ENCODE measurements at places on chromosomes 7 and 10.

- DNase-seq = no peak
Observed at GRCh38 chr7:68511281-68511680, 1087.0 kb upstream of the AUTS2 start.

DNA sequence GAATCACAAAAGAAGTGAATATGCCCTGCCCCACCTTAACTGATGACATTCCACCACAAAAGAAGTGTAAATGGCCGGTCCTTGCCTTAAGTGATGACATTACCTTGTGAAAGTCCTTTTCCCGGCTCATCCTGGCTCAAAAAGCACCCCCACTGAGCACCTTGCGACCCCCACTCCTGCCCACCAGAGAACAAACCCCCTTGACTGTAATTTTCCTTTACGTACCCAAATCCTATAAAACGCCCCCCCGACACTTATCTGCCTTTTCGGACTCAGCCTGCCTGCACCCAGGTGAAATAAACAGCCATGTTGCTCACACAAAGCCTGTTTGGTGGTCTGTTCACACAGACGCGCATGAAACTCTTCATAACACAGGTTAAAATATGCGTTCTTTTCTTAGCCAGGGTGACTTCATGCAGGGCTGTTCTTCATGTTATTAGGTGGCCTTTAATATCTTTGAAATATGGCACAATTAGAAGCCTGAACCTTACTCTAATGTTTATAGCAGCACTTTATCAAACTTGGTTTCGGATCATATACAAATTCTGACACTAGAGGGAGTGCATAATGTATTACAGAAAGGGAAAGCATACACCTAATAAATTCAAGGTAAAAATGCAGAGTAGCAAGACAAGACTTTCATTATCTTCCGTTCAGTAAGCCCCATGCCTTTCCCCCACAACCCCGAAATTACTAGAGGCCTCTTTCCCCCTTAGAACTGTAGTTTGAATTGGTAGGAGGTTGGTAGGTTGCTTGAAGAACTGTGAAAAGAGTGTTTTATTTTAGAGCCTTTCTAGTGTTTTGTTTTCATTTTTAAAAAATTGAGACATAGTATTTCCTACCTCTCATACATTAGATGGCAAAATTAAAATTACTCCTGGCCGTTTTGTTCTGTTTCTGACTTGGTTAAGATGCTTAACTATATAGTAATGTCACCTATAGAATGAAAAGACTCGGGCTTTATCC lies 117.9 kb downstream of the NPY start:
- DNase-seq = no peak

GRCh38 chr10:95280637-95281036 lies 10.2 kb downstream of the PDLIM1 start:
- no peak for DNase-seq

GRCh38 chr10:94963901-94964300 lies 25.4 kb downstream of the CYP2C9 start:
- no peak for DNase-seq

DNA sequence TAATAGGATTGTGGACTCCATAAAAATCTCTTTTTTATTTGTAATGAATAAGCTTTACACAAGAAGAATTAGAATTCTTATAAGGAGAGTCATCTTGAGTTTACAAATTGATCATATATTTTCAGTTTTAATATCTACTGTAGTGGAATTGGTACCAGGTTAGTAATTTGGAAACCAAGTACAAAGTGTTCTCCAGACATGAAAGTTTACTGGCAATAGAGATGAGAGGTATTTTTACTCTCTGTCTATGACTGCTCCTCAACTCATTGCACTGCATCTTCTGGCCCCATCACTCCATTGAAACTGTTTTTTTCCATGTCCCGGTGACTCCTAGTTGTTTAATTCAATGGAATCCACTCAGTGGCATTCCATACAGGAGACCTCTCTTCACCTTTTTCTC lies 164.5 kb upstream of the SMIM30 start:
- no peak for DNase-seq

- DNase-seq = no peak
Observed at GRCh38 chr10:66629996-66630395, 295.8 kb upstream of the LRRTM3 start.

- DNase-seq = no peak
Observed at GRCh38 chr10:120455004-120455403, 2.0 kb upstream of the PLPP4 start.

GRCh38 chr10:35971397-35971796 lies 329.3 kb upstream of the FZD8 start:
- DNase-seq = no peak

GRCh38 chr7:158782761-158783401 lies 46.4 kb downstream of the ESYT2 start:
- no peak for DNase-seq

DNA sequence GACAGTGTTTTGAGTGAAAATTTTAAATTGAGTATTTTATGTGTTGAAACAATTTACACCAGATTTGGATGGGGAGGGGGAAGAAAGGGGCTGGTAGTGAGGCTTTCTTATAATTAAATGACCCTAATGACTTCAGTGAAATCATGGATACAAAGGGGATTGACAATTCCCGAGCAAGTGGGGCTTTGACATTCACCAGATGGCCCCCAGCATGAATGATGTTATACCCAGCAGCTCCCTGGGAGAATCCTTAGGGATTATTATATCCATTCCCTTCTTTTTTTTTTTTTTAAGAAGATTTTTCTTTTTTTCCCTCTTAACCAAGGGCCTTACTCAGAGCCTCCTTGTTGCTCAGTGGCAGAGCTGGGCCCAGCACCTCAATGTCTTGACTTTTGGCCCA lies 17.9 kb downstream of the PLPP4 start:
- no peak for DNase-seq

DNA sequence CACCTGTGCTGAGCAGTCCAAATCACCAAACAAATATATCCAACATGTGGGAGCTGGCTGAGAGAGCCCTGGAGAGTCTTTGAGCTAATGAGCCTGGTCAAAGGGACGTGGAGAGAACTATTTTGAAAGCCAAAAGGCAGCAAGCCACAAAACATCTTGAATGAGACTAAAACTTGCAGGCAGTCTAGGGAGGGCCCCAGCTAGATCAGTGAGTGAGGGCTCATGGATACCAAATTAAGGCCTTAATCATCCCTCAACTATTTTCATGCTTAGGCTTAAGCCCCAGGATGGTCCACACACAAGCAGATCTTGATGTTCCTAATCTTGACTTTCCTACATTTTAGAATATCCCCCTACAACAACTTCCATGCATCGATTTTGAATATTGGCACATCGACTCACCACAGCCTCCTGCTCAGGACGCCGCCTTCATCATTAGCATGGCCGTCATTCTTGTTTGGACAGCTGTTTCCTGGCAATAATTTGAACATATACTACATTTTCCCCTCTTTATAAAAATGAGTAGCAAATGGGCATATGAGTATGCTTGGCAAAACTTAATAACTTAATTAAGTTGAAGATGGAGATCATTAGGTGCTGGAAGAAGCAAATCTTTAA lies 86.9 kb upstream of the ADAM12 start:
- no peak for DNase-seq

DNA sequence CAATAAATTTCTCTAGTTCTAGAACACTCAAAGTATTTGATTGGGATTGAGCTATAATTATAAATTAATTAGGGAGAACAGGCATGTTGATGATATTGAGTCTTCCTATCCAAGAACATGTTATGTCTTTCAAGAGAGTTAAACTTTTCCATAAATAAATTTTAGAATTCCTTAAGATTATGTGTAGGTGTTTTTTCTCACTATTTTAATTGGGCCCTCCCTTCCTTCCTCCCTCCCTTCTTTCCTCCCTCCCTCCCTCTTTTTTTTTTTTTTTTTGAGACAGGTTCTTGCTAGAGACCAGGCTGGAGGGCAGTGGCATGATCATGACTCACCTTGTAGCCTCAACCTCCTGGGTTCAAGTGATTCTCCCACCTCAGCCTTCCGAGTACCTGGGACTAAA lies 20.2 kb downstream of the EXOC6 start:
- DNase-seq = no peak

DNA sequence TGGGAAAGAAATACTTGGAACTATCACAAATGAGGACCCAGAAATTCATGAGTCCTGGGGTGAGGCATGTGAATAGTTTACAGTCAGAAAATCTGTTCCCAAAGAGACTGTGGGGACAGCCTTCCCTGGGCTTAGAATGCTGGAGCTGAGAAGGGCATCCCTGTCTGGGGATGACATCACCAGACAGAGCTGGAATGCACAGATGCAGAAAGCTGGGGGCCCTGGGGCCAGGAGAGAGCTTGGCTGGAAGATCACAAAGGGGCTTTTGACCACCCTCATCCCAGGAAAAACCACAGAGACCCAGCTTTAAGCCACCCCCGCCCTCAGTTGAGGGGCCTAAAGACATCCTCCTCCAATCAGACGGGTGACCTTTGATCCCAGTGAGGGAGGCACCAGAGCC lies 264.5 kb downstream of the PLXNA4 start:
- DNase-seq = no peak

GRCh38 chr7:88278881-88279280 lies 27.8 kb downstream of the STEAP4 start:
- DNase-seq = no peak

GRCh38 chr7:26508481-26508880 lies 216.8 kb downstream of the SNX10 start:
- no peak for DNase-seq

DNA sequence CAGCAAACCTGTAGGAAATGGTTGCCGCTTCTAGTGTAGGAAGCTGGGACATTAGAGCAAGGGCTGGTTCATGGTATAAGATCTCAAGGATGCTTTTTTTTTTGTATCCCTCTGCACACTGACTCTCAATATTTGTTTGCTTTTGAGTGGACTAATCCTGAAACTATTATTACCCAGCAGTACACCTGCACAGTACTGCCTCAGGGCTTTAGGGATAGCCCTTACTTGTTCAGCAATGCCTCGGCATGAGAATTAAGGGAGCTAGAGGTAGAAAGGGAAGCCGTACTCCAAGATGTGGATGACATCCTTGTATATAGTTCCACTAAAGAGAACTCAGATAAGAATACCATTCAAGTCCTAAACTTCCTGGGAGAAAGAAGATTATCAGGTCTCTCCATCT lies 70.5 kb downstream of the COPG2 start:
- no peak for DNase-seq

GRCh38 chr7:24216576-24217125 lies 67.3 kb upstream of the NPY start:
- no peak for DNase-seq

DNA sequence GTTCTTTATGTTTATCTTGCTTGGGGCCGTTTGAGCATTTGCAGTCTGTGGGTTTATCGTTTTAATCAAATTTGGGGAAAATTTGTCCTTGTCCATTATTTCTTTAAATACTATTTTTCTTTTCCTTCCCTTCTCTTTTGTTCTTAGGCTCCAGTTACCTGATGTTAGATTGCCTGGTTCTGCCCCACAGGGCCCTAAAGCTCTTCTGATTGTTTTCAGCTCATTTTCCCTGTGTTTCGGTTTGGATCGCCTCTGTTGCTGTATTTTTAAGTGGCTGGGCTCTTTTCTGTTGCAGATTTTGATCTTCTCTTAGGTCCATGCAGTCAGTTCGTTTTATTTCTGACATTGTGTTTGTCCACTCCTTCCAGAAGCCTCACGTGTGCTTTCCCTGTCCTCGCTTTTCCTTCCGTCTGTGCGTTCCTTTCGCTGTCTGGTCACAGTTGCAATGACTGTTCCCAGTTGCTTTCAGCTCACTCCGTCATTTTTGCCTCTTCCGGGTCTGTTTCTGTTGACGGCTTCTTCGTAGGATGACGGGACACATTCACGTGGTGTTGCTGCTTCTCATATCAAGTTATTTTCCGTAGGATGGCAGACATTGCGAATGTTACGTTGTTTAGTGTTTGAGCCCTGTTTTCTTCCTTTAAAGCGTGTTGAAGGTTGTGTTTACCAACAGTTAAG lies 111.4 kb downstream of the INPP5A start:
- no peak for DNase-seq

GRCh38 chr10:96660297-96660696 lies 60.0 kb downstream of the PIK3AP1 start:
- DNase-seq = no peak

DNA sequence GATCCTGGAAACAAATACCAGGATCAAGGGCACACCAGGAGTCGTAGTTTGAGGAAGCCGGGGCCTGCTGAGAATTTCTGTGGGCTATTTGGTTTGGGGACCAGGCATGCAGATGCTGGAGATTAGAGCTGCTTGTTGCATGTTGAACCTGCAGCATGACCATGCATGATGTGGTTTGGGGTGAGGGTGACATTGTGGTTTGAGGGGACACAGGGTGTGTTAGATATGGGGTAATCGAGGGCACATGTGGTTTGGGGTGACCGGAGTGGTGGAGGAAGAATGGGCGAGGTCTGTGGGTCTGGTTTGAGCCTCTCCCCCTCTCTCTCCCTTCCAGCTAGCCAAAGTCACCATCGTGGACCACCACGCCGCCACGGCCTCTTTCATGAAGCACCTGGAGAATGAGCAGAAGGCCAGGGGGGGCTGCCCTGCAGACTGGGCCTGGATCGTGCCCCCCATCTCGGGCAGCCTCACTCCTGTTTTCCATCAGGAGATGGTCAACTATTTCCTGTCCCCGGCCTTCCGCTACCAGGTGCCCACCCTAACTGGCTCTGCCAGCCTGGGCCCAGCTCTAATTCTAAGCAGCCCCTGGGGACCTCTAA lies 10.2 kb downstream of the NOS3 start:
- no peak for DNase-seq

GRCh38 chr10:87761892-87762291 lies 56.1 kb downstream of the ATAD1 start:
- peak; percentile 2 for DNase-seq

DNA sequence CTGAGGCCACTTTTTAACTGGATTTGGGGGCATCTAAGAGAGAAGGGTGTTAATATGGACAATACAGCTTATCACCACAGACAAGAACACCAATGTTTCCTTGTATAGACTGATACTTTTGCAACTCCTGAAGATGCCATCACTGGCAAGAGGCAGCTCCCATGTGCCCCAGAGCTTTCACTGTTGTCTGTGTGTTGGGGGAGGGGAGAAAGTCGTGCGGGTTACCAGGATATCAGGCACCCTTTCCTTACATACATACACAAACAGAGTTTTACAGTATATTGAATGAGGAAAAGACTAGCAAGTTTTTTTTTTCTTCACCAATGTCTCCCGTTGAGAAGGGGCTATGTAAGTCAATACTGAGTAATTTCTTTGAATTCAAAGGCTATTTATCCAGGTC lies 4.1 kb upstream of the DLX6 start:
- no peak for DNase-seq

GRCh38 chr10:80497187-80498077 lies 40.3 kb upstream of the SH2D4B start:
- DNase-seq = no peak

All from GM18507 (cell line).